ENCODE measurements at places on chromosomes 16 and 17.

DNA sequence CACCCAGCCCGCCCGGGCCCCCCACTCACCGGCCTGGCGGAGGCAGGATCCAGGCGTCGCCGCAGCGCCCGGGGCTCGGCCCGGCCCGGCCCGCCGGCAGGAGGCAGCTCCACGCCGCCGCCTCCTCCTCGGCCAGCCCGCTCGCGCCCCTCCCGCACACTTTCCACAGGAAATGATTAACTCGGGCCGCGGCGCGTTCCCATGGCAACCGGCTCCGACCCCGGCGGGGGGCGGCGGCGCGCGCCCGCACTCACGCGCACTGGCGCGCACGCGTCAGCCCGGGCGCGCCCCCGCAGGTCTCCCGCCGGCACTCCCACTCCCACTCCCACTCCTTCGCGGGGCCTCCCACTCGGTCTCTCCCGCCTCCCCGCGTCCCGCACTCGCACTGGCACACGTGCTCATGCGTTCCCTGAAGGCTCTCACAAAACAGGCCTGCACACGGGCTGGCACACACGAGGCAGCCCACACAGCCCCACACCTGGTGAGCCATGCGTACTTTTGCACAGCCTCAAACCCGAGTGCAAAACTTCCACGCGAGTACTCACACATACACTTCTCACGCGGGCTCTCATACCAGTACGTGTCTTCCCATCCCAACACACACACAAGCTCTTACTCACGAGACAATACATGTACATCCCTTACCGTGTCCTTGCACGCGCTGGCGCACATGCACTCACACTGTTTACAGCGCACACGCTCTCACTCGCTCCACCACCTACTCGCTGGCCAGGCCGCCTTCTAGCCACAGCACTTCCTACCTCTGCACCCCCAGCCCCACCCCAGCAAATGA lies at the start of gene KIFC3:
Gene KIFC3 (minus strand): TSS at position 151 of the 793 bp plus-strand sequence. CDS start 4,248 bp downstream, outside the sequence.
- DNase-seq: no peak

DNA sequence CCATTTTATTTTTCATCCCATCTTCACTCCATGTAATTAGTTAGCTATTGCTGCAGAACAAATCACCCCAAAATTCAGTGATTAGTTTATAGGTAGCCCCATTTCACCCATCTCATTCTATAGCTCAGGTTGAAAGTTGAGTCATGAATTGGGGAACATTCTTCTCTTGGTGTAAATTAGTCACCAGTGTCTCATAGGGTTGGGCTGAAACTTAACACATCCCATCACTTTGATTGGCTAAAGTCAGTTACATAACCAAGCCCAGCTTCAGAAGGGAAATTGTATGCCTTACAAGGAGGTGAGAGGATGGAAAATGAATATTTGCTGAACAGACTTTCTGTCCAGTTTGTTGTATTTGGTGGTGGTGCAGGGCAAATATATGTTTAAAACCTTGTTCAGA lies 477.5 kb downstream of the WWOX start:
- DNase-seq: no peak

GRCh38 chr16:56288019-56288418 lies 96.7 kb downstream of the GNAO1 start:
- DNase-seq: no peak

DNA sequence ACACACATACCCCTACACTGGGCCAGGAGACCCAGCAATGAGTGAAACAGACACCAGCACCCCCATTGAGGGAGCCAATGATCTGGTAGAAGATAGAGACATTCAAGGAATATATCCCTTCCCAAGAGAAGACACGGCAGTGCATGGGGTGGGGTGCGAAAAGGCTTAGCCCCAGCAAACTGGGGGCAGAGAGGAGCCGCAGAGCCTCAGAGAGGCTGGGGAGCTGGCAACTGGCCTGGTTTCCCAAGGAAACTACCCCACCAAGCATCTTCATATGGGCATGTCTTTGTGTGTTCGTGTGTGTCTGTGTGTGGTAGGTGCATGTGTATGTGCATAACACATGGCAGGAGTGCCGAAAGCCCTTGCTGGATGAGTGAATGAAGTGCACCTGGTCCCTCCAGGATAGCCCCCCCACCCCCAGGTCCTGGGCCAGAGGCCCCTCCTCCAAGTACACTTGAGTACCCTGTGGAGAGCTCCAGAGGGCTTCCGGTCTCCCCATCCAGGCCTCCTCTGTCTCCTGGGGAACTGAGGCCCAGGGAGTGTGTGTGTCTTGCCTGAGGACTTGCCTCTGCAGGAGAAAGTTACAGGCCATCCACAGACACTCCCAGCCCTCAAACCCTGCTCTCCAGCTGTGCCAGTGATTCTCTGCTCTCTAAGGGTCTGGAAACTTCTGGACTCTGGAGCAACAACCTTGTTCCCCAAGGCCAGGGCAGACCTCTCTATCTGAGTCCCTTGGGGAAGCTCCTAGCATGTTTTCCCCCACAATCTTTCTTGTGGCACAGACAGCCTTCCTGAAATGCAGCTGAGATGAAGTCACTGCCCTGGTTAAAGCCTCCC lies 15.9 kb downstream of the TBX2 start:
- DNase-seq: no peak

DNA sequence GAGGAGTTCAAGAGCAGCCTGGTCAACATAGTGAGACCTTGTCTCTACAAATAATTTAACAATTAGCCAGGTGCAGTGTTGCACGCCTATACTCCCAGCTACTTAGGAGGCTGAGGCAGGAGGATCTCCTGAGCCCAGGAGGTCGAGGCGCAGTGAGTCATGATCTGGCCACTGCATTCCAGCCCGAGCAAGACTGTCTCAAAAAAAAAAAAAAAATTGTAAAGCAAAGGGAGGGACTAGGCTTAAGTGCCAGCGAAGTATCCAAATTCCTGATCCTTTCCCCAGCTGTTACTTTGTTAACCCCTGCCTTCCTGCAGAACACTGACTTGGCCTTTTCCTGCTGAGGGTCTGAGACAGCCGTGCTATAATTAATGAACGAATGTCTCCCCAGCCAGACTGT lies 2.7 kb downstream of the GDPD3 start:
- DNase-seq: no peak

DNA sequence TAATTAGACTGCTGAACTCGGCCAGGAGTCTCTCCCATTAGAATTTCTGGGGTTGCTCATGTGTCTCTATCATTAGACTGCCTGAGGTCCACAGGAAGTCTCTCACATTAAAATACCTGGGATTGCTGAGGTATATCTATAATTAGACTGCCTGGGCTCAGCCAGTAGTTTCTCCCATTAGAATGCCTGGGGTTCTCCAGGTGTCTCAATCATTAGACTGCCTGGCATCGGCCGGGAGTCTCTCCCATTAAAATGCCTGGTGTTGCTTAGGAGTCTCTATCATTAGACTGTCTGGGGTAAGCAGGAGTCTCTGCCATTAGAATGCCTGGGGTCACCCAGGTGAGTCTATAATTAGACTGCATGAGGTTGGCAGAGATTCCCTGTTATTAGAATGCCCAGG lies 2233.4 kb downstream of the TP53TG3F start:
- no peak for DNase-seq

DNA sequence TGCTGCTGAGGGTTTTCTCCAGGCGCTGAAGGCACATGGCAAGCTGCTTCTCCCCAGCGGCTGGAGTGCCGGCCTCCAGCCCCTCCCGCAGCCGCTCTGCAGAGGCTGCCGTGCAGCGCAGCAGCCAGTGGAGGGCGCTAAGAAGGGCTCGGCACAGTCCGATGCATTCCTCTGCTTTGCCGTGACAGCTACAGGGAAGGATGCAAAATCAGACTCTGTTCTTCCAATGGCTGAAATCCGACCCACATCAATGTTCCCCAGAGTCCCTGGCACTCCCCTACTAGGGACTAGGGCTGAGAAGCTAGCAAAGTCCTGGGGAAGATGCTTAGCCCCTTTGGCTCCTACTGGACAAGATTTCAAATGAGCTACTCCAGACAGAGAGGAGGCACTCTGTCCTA lies 19.0 kb downstream of the MED24 start:
- DNase-seq: no peak

GRCh38 chr17:30545024-30545423 lies 67.8 kb downstream of the GOSR1 start:
- no peak for DNase-seq

DNA sequence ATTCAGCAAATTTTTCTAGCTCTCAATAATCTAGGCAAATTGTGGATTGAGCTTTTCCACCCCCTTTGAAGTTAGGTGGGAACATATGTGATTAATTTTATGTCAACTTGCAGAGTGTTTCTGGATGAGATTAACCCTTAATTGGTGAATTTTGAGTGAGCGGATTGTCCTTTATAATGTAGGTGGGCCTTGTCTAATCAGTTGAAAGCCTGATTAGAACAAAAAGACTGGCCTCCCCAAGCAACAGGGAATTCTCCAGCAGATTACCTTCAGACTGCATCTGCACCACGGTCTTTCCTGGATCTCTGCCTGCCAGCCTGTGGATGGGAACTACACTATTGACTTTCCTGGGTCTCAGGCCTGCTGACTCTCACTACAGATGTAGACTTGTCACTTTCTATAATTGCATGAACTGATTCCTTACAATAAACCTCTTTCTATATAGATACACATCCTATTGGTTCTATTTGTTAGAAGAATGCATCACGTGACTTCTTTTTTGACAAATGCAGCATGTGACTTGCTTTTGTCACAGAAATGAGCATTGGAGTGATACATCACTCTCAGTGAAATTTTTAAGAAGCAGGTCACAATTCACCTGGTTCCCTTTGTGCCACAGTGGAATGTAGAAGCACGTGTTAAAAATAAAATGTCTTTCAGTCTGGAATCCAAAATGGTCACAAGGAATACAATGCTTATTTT lies 1038.3 kb downstream of the CDH11 start:
- DNase-seq: no peak

DNA sequence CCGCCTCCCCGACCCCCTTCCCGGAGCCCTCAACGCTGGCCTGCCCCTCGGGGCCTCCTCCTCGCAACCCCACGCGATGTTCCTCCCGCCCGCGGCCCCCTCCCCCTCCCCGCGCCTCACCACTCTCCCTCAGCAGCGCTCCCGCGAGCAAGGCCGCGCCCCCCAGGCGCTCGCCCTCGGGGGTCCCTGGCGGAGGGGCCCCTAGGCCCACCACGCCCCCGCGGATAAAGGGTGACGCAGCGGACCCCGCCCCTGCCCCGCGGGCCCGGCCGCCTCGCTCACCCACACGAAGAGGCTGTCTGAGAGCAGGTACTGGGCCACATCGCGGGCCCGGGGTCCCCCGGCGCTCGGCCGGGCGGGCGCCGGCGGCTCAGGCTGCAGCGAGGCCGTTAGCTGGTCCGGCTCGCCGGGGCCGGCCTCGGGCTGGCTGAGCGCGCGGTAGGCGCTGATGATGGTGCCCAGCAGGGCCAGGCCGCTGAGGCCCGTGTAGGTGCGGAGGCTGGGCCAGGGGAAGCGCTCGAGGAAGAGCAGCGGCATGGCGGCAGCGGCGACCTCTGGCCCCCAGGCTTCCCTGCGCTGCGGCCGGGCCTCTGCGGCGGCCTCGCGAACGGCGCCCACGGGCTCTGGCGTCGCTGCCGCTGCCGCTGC lies 430 bp downstream of the AMFR start:
- DNase-seq: no peak

- DNase-seq: no peak
Measured at GRCh38 chr17:36092230-36092629, 2.3 kb upstream of the CCL3 start.

- no peak for DNase-seq
Measured at GRCh38 chr16:76396977-76397376, 119.8 kb downstream of the CNTNAP4 start.

DNA sequence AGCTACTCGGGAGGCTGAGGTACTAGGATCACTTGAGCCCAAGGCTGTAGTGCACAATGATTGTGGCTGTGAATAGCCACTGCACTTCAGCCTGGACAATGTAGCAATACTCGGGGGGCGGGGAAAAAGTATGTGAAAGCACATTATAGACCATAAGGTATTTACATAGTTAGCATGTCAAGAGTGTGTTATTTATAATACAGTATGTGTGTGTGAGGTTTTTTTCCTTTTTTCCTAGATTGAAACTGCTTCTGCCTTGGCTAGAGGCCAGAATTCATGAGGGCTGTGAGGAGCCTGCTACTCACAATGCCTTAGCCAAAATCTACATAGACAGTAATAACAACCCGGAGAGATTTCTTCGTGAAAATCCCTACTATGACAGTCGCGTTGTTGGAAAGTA lies 30.5 kb downstream of the PTRH2 start:
- DNase-seq: no peak

DNA sequence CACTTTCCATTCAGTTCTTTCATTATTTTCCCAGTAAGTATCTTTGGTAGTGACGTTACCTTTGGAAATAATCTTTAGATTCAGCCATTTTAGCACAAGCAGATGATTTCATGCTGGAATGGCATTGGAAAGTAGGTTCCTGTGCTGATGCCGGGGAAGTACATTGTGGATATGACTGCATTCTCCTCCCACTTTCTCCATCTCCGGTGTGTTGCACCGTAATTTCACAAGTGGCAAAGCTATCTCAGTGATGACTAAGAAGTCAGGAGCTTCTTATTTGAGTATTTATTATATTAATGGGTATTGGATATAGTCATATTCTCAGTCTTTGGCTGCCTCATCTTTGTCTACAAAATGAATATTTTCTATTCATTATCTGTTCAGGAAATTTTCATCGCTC lies 69.8 kb downstream of the MRTFB start:
- no peak for DNase-seq

- DNase-seq: no peak
Measured at GRCh38 chr17:55510986-55511721, at the start of gene SMIM36. Gene SMIM36, minus strand, starts transcription at chr17:55511452.

DNA sequence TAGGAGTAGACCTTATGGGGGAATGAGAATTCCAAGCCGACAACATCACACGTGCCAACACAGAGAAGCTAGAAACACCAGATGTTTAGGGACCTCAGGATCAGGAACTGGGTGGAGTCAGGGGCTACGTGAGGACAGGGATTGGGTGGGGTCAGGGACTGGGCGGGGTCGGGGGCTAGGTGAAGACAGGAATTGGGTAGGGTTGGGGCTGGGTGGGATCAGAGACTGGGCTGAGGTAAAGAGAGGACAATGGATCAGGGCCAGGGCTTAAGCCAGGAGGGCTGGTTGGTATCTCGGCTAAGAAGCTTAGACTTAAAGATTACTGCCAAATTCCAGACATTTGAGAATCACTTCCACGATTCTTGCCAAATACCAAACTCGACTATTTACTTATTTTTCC lies 11.6 kb downstream of the TEKT5 start:
- DNase-seq: no peak

- no peak for DNase-seq
Measured at GRCh38 chr16:75305364-75306098, 54.1 kb upstream of the BCAR1 start.

GRCh38 chr17:38324141-38324697 lies 19.5 kb downstream of the GPR179 start:
- no peak for DNase-seq
